SHP77 (cell line): ENCODE measurements at places on chromosomes 11 and 22.
A peak's percentile ranks its signal among the peaks of the same experiment; 100 is the strongest.

DNA sequence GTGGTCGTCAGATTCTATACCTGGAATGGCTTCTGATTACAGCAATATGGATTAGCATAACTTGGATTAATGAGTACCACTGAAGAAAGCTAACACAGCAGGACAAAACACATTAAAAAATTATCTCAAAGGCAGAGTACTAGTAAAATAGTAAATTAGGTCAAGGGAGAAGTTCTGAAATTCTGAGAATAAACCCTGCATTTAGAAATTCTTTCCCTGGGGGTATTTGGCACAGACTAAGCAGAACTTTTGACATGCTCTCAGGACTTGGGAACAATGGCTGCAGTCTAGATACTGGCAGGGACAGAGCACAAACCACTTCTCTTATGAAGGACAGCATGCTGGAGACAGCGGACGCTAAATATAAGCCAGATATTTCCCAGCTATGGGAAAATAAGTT is 85.6 kb upstream of the GRIA4 start:
- DNase-seq: no peak

DNA sequence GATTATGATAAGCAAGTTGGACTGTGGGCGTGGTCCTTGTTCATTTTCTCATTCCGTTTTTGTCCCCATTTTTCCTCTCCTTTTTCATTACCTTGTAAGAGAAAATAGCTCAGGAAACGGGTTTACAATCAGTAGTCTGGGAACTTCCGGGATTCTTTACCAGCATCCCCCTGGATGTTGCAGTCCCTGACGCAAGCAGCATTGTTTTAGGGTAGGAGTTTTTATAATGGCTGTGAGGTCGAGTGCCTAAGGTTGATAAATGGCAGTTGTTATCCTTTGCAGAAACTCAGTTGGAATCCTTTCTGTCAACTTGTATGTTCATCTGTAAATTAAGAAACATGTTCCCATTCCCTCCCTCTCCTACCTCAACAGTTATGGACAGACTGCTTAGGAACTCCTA is 68.3 kb downstream of the ARHGEF12 start:
- DNase-seq: no peak

DNA sequence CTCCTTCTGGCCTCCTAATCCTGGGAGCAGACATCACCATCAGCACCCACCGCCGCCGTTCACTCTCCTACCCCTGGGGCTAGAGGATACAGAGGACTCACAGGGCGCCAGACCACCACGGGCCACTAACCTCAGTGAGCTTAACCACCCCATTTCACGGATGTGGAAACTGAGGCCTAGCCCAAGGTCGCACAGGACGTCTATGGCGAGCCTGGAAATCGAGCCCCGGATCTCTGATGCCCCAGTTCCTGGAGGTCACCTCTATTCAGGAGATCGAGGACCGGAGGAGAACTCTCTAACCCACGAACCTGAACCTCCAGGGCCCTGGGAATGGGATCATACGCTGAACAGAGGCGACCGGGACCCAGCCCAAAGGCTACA is 349 bp downstream of the TIMM10 start:
- DNase-seq: no peak

- DNase-seq: no peak
Measured at GRCh38 chr11:4881188-4881587, 512 bp upstream of the OR51T1 start.

DNA sequence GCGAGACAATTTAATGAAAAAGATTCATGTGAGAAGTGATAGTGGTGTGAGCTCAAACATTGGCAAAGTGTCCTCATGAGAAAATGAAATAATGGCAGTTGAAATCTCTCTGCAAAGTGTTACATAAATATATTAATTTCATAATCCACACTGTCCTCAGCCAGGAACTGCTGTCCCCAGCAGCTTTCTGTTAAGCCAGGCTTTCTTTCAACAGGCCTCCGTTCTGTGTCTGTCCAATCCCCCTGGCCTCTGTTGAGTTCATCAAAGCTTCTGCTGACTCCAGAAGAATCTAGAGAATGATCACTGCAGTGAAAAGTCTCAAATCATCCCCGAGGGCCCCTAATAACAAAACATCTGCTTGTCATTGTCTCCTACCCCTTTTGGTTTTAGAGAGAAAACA is 10.0 kb upstream of the ASCC2 start:
- DNase-seq: no peak

GRCh38 chr11:27700351-27701301 is at the start of gene BDNF:
Gene BDNF, minus strand, starts transcription at chr11:27700455. Its CDS starts 41,891 bp downstream, at chr11:27658564.
- no peak for DNase-seq

DNA sequence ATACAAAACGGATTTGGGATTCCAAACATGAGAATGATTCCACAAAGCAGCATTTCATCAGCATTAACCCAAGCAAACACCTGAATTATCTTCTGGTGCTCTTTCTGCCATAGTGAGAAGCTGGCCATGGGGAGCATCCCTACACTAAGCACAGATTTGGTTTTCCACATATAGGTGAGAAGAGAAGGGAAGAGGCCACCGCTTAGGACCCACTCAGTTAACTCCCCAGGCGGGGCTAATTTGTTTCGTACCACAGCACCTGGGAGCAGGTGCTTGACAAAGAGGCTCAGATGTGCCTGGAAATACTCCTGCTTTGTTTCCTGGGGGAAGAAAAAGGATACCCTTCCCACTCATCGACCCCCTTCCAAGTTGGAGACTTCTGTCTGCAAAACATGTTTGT is 64.2 kb downstream of the RAB30 start:
- DNase-seq: no peak

GRCh38 chr11:64994318-64994717 is 2.5 kb downstream of the BATF2 start:
- no peak for DNase-seq

DNA sequence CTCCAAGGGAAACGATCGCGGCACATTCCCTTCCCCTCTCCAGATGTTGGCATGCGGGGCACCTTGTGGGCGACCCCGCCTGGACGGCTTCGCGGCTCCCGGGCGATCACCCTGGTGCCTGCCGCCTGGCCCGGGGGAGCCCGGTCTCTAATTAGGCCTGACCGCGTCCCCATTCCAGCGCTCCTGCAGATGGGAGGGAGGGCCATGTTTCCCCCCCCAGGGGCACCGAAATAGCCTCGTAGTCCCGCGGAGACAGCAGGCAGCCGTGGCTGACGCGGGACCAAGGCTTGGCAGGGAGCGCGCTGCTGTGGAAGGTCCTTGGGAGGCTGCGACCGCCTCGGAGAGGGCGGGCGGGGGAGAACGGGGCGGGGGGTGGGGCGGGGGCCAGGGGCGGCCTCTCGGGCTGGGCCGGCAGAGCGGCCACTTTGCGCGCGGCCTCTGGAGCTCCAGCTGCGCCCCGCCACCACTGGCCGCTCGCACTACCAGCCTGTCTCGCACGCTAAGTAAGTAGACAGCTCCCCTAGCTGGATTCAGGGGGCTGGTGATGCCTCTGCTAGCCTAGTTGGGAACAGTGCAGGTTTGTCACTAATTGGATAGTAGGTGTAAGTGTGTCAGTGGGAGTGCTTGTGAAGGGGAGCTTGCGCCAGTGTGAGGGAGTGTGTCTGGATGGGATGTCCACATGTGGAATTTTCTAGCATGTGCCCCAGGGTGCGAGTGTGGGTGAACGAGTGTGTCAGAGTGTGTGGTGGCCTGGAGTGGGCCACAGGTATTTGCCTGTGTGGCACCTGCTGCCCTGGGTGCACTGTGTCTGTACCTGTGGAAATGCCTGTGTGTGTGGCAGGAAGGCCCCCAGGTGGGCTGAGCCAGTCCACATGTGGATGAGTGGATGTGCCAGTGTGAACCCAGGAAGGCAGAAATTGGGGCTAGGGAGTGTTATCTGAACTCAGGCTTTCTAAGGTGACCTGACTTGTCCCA is at the start of gene INSC:
TSS of gene INSC (plus strand) at position 423 of the 975 bp plus-strand sequence. CDS start 34,252 bp downstream, outside the sequence.
- no peak for DNase-seq

GRCh38 chr22:40703174-40703573 is 23.9 kb downstream of the MCHR1 start:
- no peak for DNase-seq

DNA sequence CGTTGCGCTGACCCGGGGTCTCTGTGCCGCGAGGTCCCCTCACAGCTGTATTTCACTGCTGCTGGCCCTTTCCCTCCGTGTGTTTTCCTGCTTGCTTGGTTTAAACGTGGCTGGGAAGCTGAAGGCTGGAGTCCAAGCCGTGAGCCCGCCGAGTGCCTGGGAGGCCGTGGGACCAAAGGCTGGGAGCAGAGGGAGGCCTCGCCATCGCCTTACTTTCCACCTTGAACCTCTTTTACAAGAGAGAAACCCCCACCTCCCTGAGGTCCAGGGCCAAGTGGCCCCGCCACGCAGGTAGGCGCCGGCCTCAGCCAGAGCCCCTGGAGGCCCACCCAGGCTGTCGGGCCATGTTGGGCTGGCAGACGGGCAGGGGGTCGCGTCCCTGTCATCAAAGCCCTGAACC is 411.6 kb downstream of the TBC1D22A start:
- no peak for DNase-seq

GRCh38 chr11:134527382-134528243 is 115.6 kb upstream of the B3GAT1 start:
- no peak for DNase-seq

GRCh38 chr11:12051287-12051662 is 42.8 kb upstream of the DKK3 start:
- DNase-seq: peak; percentile 35

DNA sequence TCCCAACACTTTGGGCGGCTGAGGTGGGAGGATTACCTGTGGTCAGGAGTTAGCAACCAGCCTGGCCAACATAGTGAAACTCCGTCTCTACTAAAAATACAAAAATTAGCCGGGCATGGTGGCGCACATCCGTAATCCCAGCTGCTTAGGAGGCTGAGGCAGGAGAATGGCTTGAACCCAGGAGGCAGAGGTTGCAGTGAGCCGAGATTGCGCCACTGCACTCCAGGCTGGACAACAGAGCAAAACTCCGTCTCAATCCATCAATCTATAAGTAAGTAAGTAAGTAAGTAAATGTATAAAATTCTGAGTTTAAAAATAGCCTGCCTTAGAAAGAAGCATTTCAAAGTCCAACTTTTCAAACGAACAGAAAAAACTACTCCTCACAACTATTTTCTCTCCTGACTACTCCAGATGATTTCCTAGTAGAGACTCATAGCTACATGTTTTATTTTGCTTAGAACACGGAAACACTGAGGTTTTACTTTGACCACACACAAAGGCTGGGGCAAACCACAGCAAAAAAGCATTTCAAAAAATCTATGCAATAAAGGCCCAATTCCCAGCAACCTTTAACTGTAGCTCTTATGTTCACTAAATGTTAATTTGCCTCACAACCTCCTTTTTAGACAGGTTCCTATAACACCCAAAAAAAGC is 16.3 kb downstream of the SPTY2D1 start:
- no peak for DNase-seq

- DNase-seq: no peak
Measured at GRCh38 chr11:10436224-10436623, 18.8 kb upstream of the AMPD3 start.

GRCh38 chr11:130077671-130078070 is 8.0 kb downstream of the APLP2 start:
- DNase-seq: no peak

- DNase-seq: no peak
Measured at GRCh38 chr11:35740061-35740799, 77.7 kb downstream of the TRIM44 start.

- DNase-seq: no peak
Measured at GRCh38 chr22:27801616-27802345, at the start of gene MN1. Gene MN1, minus strand, starts transcription at chr22:27801756. Its CDS starts 1,213 bp downstream, at chr22:27800543.

DNA sequence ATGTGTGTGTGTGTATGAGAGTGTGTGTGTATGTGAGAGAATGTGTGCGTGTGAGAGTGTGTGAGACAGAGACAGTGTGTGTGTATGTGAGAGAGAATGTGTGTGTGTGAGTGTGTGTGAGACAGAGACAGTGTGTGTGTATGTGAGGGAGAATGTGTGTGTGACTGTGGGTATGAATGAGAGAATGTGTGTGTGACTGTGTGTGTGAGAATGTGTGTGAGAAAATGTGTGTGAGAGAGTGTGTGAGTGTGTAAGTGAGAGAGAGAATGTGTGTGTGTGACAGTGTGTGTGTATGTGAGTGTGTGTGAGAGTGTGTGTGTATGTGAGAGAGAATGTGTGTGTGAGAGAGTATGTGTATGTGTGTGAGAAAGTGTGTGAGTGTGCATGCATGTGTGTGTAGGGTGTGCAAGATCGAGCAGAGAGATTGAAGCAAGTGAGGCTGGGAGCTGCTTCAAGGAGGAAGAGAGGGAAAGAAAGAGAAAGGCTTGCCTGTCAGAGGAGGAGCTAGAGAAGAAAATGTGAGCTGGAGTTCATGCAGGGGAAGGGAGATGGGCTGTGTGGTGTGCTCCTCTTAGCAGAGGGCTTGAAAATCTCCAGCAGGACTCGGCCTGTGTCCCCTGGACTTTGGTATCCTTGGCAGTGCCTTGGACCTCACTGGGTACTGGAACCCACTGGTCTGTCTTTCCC is 27.7 kb upstream of the TP53I11 start:
- no peak for DNase-seq

DNA sequence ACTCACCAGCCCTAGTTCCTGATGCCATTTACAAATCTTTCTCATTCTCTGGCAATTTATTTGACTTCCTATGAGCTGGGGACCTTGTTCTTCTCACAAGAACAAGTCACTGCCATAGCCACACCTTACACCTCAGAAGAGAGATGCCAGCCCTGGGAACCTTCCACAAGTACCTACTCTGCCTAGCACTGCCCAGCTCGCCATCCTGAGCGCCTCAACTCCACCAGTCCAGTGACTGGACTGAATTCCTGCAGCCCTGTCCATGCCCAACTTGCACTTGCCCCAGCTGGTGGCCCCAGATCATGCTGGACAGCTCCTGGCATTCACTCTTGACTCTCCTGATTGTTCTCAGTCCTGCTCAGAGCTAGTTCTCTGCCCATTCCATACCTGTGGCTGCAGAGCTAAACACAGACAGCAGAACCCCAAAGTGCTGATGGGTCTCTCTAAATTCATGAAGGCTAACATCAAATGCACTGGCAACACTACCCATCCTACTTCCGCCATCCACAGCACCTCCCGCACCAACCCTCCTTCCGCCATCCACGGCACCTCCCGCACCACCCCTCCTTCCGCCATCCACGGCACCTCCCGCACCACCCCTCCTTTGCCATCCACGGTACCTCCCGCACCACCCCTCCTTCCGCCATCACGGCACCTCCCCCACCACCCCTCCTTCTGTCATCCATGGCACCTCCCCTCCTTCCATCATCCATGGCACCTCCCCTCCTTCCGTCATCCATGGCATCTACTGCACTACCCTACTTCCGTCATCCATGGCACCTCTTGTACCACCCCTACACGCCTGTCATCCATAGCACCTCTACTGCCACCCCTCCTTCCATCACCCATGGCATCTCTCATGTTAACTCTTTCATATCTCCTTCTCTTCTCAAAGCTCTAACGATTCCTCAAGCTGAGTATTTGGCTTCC is 23.6 kb upstream of the SLC25A1 start:
- DNase-seq: no peak

DNA sequence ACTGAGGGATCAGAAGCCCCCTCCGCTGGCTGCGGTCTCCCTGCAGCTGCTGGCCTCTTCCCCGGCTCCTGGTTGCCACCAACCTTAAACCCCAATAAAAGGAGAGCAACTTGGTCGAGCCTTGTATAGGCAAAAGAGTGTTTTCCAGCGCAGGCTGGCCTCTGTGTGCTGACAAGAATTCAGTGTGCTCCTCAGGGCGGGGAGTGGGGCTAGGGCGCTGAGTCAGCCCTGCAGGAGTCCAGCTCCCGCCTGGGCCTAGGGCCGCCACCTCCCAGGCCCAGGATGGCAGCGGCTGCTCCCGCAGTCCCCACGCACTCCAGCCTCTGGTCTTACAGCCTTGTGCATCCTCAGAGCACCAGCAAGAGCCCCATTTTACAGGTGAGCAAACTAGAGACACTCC is at the start of gene SHISAL1:
TSS of gene SHISAL1 (minus strand) at position 186 of the 400 bp plus-strand sequence. CDS start 12,006 bp downstream, outside the sequence.
- no peak for DNase-seq
